ENCODE measurements at places on chromosomes 2 and 18. TPM values are rescaled to one million over a fixed set of nuclear protein-coding genes. Genes with fewer than 3 reads are reported as not detected.

GRCh38 chr18:36387310-36387709, 89.8 kb downstream of the FHOD3 start:
- no peaks in the 10 kb centered on the region for H3K4me1 ChIP-seq
- H3K27me3 ChIP-seq = no peaks in the 10 kb centered on the region
- H3K4me3 ChIP-seq = no peak overlapping the region
- H3K27ac ChIP-seq = no peak overlapping the region
- no peak for DNase-seq

DNA sequence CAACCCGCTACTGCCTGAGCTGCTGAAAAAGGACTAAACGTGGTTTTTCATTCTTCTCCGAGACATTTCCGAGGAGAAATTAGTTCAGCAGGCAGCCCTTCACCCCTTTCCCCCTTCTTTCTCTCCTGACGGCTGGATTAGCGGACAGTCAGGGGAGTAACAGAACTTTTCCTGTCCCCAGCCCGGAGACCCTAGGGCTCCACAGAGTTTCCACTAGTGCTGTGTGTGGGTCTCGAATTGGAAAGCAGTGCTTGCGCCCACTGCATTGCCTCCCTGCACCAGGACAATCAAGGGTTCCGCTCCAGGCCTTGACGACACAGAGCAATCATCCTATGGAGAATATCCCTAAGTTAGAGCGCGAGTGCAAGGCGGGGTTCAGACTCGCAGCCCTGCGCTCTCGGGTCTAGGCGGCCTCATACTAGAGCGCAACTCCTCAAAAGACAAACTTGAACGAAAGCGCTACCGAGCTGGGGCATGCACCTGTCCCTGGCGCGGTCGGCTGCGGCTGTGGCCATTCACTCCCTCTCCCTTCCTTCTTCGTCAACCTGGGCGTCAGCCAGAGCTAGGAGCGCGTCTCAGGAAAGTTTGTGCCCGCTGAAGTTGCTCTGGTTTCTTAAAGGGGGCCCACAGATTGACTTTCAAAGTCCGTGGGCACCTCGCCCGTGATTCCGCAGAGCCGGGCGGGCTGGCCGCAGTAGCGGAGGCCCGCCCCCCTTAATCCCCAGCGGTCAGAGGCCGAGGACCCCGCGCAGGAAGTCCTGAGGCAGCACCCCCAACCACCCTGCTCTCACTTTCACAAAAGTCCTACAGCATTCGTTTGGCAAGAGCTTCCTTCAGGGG, 801 bp downstream of the OSR1 start:
- H3K4me1 ChIP-seq = peaks cover 11% of the 10 kb centered on the region
- peaks cover 52% of the 10 kb centered on the region for H3K27me3 ChIP-seq
- H3K27ac ChIP-seq = no peak overlapping the region
- peak overlapping the region; percentile 41 for H3K4me3 ChIP-seq

GRCh38 chr2:7034303-7034702, 117.1 kb downstream of the RNF144A start:
- no peaks in the 10 kb centered on the region for H3K27me3 ChIP-seq
- H3K36me3 ChIP-seq = no peaks in the 10 kb centered on the region
- H3K4me3 ChIP-seq = no peak overlapping the region
- H3K4me1 ChIP-seq = no peaks in the 10 kb centered on the region

- H3K4me3 ChIP-seq = no peak overlapping the region
- H3K36me3 ChIP-seq = no peaks in the 10 kb centered on the region
- peaks cover 31% of the 10 kb centered on the region for H3K4me1 ChIP-seq
- H3K27ac ChIP-seq = peak overlapping the region; percentile 90
- no peak for DNase-seq
These were observed 96.7 kb downstream of the GAREM1 start for GRCh38 chr18:32373995-32374394.

GRCh38 chr18:14221689-14222088, 89.5 kb upstream of the ZNF519 start:
- H3K36me3 ChIP-seq = no peaks in the 10 kb centered on the region
- H3K27ac ChIP-seq = no peak overlapping the region
- H3K27me3 ChIP-seq = no peaks in the 10 kb centered on the region
- DNase-seq = no peak

- no peaks in the 10 kb centered on the region for H3K4me1 ChIP-seq
- no peaks in the 10 kb centered on the region for H3K36me3 ChIP-seq
- H3K27me3 ChIP-seq = no peaks in the 10 kb centered on the region
- DNase-seq = no peak
These were observed 249.9 kb downstream of the PLCL1 start for GRCh38 chr2:198054299-198054698.

- H3K27me3 ChIP-seq = no peaks in the 10 kb centered on the region
- no peak overlapping the region for H3K4me3 ChIP-seq
- no peaks in the 10 kb centered on the region for H3K36me3 ChIP-seq
- no peak overlapping the region for H3K27ac ChIP-seq
These were observed 55.1 kb downstream of the TNS1 start for GRCh38 chr2:217947383-217948350.

DNA sequence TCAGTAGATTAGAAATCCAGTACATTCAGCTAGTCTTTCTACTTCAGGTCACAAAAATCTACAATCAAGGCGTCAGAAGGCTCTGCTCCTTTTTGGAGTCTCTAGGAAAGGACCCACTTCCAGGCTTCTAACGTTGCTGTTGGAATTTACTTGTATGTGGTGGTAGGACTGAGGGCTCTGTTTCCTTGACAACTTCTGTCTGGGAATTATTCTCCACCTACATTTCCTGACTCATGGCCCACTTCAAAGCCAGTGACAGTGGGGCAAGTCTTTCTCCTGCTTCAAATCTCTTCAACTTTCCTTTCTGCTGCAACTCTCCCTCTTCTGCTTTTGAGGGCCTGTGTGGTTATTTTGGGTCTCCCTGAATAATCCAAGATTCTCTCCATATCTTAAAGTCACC, 10.4 kb upstream of the TMX3 start:
- H3K4me3 ChIP-seq = no peak overlapping the region
- no peaks in the 10 kb centered on the region for H3K27me3 ChIP-seq
- no peak overlapping the region for H3K27ac ChIP-seq
- H3K36me3 ChIP-seq = no peaks in the 10 kb centered on the region

DNA sequence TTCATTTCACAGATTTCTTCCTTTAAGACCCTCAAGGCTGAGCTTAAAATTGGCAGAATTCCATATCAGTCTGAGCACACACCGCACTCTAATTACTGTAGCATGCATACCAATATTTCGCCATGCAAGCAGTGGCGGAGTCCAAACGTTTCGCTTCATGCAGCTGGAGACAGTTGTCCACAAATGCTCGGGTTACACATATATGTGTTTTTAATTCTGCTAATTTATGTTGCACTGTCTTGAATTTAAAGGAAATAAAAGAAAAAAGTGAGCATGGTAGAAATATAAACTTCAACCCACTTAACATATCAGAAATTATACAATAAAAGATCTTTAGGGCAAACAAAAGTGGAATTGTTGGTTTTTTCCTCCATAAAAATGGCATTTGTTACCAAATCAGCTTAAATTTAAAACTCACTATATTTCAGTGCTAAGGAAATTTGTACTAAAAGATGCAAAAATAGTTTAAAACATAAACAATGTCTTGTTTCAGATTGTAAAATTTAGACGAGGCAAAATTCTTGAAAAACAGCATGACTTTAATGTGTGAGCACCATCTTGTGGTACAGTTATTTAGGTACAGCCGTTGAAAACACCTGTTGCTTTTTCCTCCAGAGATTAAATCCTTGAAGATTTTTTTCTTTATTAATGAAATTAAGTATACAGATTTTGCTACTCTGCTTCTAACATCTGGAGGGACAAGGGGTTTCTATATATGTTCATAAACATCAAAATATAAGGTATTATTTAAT, 24.1 kb upstream of the KANSL1L start:
- peak; percentile 21 for DNase-seq
- peak overlapping the region; percentile 22 for H3K4me3 ChIP-seq
- no peaks in the 10 kb centered on the region for H3K27me3 ChIP-seq
- H3K36me3 ChIP-seq = no peaks in the 10 kb centered on the region

- no peak for DNase-seq
- H3K27ac ChIP-seq = no peak overlapping the region
- no peaks in the 10 kb centered on the region for H3K27me3 ChIP-seq
- H3K4me3 ChIP-seq = no peak overlapping the region
These were observed 14.7 kb upstream of the NEU4 start for GRCh38 chr2:241794250-241794823.

- no peaks in the 10 kb centered on the region for H3K4me1 ChIP-seq
- no peak overlapping the region for H3K27ac ChIP-seq
- no peaks in the 10 kb centered on the region for H3K36me3 ChIP-seq
- DNase-seq = no peak
- no peaks in the 10 kb centered on the region for H3K27me3 ChIP-seq
- no peak overlapping the region for H3K4me3 ChIP-seq
These were observed 113.4 kb downstream of the EIPR1 start for GRCh38 chr2:3264010-3264744.

- H3K4me3 ChIP-seq = no peak overlapping the region
- no peaks in the 10 kb centered on the region for H3K27me3 ChIP-seq
- no peaks in the 10 kb centered on the region for H3K36me3 ChIP-seq
- H3K27ac ChIP-seq = no peak overlapping the region
These were observed 131.6 kb upstream of the DLGAP1 start for GRCh38 chr18:4586731-4587130.

- H3K4me3 ChIP-seq = no peak overlapping the region
- no peaks in the 10 kb centered on the region for H3K4me1 ChIP-seq
- H3K27me3 ChIP-seq = no peaks in the 10 kb centered on the region
- no peak overlapping the region for H3K27ac ChIP-seq
These were observed 15.7 kb downstream of the STK39 start for GRCh38 chr2:168231609-168232241.

DNA sequence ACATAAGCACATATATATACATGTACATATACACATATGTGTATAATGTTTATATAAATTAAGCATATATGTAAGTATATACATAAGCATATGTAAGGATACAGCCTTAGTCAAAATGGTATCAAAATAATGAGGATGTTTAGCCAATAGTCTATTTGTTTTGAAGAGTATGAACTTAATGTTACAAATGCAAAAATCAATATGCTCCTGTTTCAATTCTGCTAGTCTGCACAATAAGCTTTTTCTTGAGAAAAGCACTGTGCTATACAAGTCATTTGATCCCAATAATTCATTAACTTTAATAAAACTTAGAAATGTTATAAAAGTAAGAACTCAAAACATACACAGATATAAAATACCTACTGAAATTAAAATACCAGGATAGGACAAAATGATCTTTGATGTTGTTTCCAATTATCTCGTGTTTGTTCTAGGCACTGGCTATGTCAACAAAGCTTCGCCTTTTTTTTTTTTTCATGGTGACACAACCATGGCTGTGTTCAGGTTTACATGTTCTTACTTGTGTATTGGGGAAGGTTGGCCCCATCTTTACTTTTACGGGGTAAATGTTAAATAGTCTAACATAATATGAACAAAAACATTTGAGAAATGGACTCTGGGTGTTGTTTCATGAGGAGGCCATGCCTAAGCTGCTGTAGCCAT, 271.1 kb upstream of the CDH19 start:
- peak overlapping the region; percentile 51 for H3K27ac ChIP-seq
- no peak for DNase-seq
- H3K4me3 ChIP-seq = no peak overlapping the region
- no peaks in the 10 kb centered on the region for H3K36me3 ChIP-seq

GRCh38 chr2:100767810-100768806, 51.8 kb upstream of the NPAS2 start:
- H3K27ac ChIP-seq = no peak overlapping the region
- no peaks in the 10 kb centered on the region for H3K4me1 ChIP-seq
- H3K27me3 ChIP-seq = no peaks in the 10 kb centered on the region
- no peaks in the 10 kb centered on the region for H3K36me3 ChIP-seq

DNA sequence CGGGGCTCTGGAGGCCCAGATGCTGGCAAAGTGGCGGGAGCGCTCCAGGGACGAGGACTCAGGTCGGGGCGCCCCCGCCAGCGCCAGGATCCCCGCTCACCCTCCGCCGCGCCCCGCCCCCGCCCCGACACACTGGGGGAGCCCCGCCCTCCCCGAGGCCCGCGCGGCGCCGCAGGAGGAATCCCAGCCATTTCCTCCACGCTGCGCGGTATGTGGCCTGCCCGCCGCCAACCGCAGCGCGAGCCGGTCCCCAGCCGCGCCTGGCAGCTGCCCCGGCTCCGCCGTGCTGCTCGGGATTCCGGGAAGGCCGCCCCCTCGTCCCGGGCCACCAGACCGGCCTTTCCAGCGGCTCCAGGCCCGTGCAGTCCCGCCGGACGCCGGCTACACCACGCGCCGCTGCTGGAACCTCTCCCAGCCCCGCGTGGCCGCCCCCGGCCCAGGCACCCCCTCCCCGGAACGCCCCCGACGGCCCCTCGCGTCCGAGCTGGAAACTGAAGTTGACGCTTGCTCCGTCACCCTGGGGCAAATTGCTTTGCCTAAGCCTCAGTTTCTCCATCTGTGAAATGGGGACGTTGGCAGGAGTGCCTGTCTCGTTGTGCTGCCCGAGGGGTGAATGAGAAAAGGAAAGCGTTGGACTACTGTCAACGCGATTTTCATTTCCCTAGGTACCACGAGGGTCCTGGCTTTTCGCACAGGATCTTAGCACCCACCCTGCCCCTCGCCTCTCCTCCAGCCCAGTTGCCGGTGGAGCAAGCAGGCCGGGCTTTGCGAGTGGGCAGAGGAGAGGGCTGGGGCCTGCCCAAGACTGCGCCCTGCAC, 53.6 kb downstream of the PKDCC start:
- peak; percentile 70 for DNase-seq
- H3K36me3 ChIP-seq = no peaks in the 10 kb centered on the region
- H3K27me3 ChIP-seq = no peaks in the 10 kb centered on the region
- H3K27ac ChIP-seq = peak overlapping the region; percentile 100

DNA sequence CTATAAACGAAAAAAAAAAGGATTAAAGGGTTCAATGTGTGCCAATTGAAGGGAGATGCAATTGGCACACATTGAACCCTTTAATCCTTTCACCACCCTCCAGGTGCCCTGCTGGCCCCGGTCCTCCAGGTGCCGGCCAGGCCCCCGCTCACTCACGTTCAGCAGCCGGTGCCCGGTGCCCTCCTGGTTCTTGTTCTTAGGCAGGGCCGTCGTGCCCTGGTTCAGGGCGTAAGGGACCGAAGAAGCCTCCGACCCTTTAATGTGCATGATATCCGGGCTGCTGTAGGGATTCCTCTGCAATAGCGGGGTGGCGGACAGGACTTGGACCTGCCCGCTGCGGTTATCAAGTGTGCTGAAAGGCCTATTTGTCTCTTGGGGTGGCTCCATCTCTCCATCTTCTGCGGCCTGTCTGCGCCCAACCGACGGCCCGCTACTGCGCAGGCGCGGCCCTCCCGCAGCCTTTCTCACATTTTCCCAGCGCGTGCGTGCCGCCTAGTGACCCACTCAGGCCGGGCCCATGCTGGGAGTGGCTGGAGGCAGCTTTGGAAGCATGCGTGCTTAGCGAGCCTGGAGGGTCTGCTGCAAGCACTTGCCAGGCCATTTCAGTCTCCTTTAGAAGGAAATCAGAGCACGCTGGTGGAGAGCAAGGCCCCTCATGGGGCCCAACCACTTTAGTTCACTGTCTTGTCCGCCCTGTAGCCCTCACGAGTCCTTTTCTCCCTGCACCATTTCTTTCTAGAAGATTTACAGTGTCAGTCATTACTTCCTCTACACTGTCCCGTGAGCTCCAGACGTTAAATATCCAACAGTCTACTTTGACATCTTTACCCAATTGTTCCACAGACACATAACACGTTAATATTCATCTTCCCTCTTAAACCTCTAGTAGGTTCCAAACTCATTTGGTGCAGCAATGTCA, 24.3 kb downstream of the TMEM237 start:
- peak; percentile 61 for DNase-seq
- no peak overlapping the region for H3K4me3 ChIP-seq
- no peak overlapping the region for H3K27ac ChIP-seq
- no peaks in the 10 kb centered on the region for H3K4me1 ChIP-seq
- no peaks in the 10 kb centered on the region for H3K27me3 ChIP-seq

The MARCHF4 gene
- total RNA-seq = not detected

The REG3A gene
- total RNA-seq = 0.66 TPM

The LYPD6B gene
- total RNA-seq = not detected

The CXCR4 gene
- 3.7 TPM for total RNA-seq

The KCNE4 gene
- total RNA-seq = 0.32 TPM

The DNAJC5G gene
- not detected for total RNA-seq

The UGT1A10 gene
- not detected for total RNA-seq

The CD8B2 gene
- total RNA-seq = not detected

The ACADL gene
- total RNA-seq = 27.9 TPM

The CPO gene
- total RNA-seq = 0.46 TPM

The TRIM43 gene
- total RNA-seq = not detected

All from right lobe of liver (tissue), 6 donors.